ENCODE measurements at places on chromosomes 2 and 18. TPM values are rescaled to one million over a fixed set of nuclear protein-coding genes. Genes with fewer than 3 reads are reported as not detected.
A peak's percentile ranks its signal among the peaks of the same experiment; 100 is the strongest.

- DNase-seq, result no peak
These were observed 73.2 kb upstream of the NRP2 start for GRCh38 chr2:205609113-205609512.

- DNase-seq, result no peak
These were observed 1.5 kb downstream of the CRYBA2 start for GRCh38 chr2:218991674-218992168.

CIB4 gene
- total RNA-seq, result 0.19 TPM

DNA sequence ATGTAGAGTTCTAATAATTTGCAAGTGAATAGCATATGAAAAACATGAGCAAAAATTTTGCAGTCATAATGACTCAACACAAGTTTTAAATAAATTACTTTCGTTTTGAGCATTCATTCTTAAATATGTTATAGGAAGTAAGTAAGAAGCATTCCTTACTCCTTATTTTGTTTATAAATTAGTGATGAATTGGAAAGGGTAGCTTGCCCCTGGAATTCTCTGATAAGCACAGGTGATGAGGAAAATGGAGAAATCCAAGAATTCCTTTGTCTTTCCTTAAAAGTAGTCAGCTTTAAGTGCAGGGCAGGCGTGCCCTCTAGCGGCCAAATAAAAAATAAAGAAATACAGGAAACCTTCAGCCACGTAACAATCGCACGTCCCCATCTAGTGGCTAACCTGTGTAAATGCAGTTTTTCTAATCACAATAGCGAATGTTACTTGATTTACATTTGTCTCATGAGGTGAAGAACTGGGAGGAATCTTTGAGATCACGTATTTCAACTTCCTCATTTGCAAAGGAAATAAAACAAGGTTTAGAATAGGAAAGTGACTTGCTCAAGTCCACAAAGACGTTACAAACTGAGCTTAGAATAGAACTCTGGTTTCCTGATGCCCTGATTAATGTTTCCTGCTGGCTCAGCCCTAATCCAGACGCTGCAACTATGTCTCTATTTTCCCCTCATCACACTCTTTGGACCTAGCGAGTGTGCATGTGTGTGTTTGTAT lies 47.2 kb upstream of the ZNG1B start:
- peak; percentile 49 for DNase-seq

- DNase-seq, result no peak
These were observed 63.3 kb upstream of the TMEM182 start for GRCh38 chr2:102698369-102699111.

LIMS1 gene
- 27.1 TPM for total RNA-seq

GRCh38 chr2:202542142-202542541 lies 92.6 kb upstream of the FAM117B start:
- DNase-seq, result no peak

SLC39A6 gene
- total RNA-seq, result 20.5 TPM

PARD3B gene
- 2.4 TPM for total RNA-seq

LANCL1 gene
- total RNA-seq, result 22.5 TPM

GRCh38 chr18:49023271-49023937 lies 72.6 kb upstream of the SMAD7 start:
- no peak for DNase-seq

MRO gene
- total RNA-seq, result 1.4 TPM

DNA sequence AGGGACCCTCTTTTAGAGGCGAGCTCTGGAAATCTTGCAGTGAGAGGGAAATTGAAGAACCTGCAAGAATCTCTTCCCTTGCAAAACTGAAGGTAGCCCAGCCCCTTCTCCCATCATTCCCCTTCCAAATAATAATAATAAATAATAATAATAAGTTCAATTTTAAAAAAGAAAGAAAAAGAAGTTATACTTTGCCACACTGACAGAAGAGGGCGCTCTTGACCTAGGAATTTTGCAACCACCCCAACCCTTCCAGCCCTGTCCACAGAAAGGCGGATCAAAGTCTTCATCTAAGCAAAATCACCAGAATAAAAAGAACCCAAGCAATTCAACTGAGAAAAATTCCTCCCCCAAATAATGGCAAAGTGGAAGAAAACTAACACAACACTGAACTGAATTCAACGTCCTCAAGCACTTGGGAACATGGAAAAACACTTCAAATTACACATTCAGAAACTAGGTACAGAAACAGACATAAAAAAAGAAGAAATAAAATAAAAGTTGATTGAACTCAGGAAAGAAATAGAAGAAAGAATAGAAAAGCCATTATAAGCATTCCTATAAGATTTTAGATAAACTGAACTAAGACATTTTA lies 98.9 kb upstream of the GLS start:
- DNase-seq, result peak; percentile 69

DSG1 gene
- total RNA-seq, result 0.61 TPM

FSIP2 gene
- 0.57 TPM for total RNA-seq

GRCh38 chr2:120736202-120736623 lies 545 bp downstream of the GLI2 start:
- DNase-seq, result no peak

GRCh38 chr2:221708902-221709301 lies 136.8 kb upstream of the EPHA4 start:
- no peak for DNase-seq

ANKRD23 gene
- total RNA-seq, result 3.4 TPM

DNA sequence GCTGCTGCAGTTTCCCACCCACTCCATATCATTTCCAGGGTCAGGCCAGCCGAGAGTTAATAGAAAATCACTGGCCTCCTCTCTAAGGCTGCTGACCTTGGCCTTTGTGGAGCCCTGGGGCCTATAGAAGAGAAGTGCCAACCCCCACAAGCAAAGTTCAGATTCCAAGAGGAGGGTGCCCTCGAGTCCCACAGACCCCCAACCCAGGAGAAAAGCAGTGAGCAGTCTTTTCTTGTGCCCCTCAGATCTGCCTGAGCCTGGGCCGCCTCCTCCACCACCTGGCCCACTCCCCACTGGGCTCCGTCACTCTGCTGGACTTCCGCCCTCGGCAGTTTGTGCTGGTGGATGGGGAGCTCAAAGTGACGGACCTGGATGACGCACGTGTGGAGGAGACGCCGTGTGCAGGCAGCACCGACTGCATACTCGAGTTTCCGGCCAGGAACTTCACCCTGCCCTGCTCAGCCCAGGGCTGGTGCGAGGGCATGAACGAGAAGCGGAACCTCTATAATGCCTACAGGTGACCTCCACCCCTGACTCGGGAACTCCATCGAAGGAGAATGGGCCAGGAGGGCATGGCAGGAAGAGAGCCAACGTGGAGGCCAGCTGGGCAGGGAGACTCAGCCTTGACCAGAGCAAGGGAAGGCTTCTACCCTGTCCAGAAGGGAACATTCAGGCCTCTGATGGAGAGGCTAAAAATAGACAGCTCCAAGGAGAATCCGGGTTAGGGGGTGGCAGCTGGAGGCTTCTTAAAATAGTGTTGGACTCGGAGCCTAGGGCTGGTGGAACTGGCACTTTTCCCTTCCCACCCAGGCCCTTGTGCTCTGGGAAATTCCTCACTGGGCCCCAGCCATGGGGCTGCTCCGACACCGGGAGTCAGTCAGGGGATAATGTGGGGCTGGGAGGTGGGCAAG lies 6.2 kb downstream of the PKDCC start:
- DNase-seq, result no peak

DNA sequence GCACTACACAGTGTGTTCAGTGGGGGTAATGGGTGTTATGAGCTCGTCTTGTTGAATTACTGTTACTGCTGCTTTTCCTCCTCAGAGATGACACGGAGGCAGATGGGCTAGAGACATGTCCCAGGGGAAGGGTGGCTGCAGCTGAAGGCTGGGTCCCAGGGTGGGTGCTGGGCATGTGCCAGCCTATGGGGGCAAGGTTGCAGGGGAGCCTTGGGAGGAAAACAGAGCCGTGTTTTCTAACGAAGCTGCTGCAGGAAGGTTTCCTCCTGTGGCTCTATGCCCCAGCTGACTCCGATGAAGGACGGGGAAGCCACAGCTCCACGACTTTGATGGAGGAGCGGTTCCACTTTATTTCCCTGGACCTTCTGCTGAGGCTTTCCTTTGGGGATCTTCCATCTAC lies 42.4 kb downstream of the ASB18 start:
- no peak for DNase-seq

HOXD3 gene
- total RNA-seq, result 0.28 TPM

DNA sequence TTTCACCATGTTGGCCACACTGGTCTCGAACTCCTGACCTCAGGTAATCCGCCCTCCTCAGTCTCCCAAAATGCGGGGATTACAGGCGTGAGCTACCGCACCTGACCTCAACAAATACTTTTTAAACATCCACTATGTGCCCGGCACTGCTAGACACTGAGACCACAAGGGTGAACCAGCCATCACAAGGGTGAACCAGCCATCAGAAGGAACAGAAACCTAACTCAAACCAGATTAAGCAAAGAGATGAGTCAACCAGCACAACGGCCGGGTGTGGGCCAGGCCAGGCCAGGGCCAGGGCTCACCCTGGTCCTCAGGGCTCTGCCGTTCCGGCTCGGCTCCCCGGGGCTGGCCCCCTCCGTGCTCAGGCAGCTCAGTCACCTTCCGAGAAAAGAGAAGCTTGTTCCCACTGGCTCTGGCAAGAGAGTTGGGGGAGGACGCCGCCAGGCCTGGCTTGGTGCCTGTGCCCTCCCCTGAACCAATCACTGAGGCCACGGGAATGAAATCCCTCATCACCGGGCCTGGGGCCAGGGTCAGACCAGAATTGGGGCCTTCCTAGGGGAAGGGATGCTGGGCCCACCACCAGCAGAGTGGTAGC lies 4.4 kb downstream of the TEX44 start:
- no peak for DNase-seq

- no peak for DNase-seq
These were observed 29.4 kb downstream of the LIPG start for GRCh38 chr18:49591271-49591670.

Measured in thymus (tissue), 14 donors.